HCT116 (cell line): ENCODE measurements at places on chromosomes 6 and 20. TPM values are rescaled to one million over a fixed set of nuclear protein-coding genes. Genes with fewer than 3 reads are reported as not detected.

- H3K27me3 ChIP-seq, result peaks cover 11% of the 10 kb centered on the region; the same call in 1 of the 2 replicates
- no peak overlapping the region for H3K4me3 ChIP-seq
- no peak for DNase-seq
- H3K4me1 ChIP-seq, result no peaks in the 10 kb centered on the region
Observed at GRCh38 chr20:13166011-13166410, 55.1 kb upstream of the ISM1 start.

- H3K4me1 ChIP-seq, result peaks cover 17% of the 10 kb centered on the region
- H3K27me3 ChIP-seq, result no peaks in the 10 kb centered on the region
- H3K27ac ChIP-seq, result no peak overlapping the region
Observed at GRCh38 chr20:25020345-25020744, 27.8 kb upstream of the APMAP start.

DNA sequence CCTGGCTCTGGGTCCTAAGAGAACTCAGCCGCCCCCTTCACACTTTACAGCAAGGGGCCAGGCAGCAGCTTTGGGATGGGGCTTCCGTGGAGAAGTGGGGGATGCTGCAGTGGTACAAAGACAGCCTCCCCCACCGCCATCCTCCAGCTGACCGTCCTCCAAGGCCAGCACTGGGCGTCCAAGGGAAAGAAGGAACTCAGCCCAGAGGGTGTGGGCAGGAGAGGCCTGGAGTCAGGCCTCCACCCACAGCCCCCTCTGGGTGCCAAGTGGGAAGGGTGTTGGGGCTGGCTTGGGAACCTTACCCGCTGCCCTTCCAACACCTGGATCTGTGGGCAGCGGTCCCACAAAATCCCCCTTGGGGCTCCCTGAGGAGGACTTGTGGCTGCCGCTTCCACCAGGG, 13.1 kb downstream of the STMN3 start:
- no peak for DNase-seq
- H3K4me1 ChIP-seq, result peaks cover 34% of the 10 kb centered on the region
- H3K36me3 ChIP-seq, result no peaks in the 10 kb centered on the region
- no peak overlapping the region for H3K27ac ChIP-seq

DNA sequence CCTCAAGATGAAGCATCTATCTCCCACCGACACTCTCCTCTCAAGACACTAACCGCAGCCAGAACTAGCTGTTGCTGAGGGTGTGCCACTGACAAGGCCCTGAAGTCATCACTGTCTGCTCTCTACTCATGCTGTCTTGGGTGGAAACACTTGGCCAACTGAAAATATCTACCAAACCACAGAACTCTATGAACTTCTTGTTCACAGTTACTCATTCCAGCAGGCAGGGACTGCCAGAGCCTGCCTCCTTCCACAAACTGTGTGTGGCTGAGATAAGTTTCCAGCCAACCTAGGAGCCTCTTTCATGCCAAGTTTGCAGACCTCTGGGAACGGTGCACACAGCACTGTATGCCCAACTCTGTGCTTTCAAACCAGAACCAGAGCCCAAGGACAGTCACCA, 45.5 kb upstream of the NXT1 start:
- H3K27me3 ChIP-seq, result peaks cover 48% of the 10 kb centered on the region
- H3K27ac ChIP-seq, result no peak overlapping the region
- H3K4me3 ChIP-seq, result no peak overlapping the region
- no peaks in the 10 kb centered on the region for H3K36me3 ChIP-seq

DNA sequence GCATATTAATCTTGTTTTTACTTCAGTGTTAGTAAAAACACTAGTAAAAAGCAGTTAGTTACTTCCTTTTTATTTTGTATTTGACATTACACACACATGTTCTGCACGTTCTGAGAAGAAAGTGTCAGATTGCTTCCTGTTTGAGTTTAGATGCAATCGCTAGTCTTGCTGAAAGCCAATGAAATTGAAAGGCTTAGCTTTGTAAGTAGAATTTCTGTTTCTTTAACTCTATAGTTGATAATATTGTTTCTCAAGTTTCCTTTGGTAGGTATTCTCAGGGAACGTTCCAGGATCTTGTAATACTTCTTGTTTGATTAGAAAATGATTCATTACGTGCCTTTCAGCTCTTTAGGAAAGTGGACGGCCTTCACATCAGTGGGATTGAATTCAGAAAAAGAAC, 55.0 kb downstream of the CDKAL1 start:
- no peak overlapping the region for H3K4me3 ChIP-seq
- no peaks in the 10 kb centered on the region for H3K36me3 ChIP-seq
- no peaks in the 10 kb centered on the region for H3K27me3 ChIP-seq
- DNase-seq, result no peak
- no peaks in the 10 kb centered on the region for H3K4me1 ChIP-seq

DNA sequence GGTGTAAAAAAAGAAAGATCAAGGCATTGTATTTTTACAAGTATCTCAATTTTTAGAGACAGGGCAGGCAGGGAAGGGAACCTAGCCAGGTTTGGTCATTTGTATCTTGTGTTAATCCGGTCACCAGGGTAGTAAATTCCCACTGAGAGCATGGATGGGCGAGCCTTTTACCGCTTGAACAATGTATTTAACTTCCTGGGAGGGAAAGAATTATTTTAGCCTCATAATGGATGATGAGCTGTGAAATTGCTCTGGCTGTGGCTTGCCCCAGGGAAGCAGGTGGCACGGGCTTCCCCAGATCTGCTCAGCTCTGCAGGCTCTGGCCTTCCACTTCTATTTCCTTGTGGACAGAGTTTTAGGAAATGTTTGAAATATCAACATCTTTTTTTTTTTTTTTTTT, 72.9 kb downstream of the TOX2 start:
- H3K27ac ChIP-seq, result no peak overlapping the region
- no peaks in the 10 kb centered on the region for H3K36me3 ChIP-seq
- H3K4me3 ChIP-seq, result no peak overlapping the region
- no peaks in the 10 kb centered on the region for H3K27me3 ChIP-seq
- DNase-seq, result no peak

DNA sequence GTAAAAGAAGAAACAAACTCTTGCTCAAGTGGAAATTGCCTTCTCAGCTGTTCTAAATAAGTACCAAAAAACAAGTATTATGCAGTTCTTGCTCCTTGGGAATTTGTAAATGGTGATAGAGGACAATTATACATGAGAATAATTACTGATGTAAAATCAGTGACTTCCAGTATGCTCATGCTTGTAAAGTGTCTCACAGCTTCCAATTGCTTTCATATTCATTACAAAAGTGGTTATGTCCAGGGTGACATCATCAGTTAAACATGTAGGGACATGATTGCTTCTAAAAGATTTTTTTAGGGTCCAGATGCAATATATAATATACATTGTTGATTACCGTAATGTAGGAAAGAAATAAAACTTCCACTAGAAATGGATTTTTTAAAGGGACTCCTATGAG, 122.8 kb upstream of the B3GAT2 start:
- no peaks in the 10 kb centered on the region for H3K36me3 ChIP-seq
- no peaks in the 10 kb centered on the region for H3K27me3 ChIP-seq
- no peak overlapping the region for H3K4me3 ChIP-seq
- DNase-seq, result no peak
- no peaks in the 10 kb centered on the region for H3K4me1 ChIP-seq

- no peaks in the 10 kb centered on the region for H3K4me1 ChIP-seq
- H3K27me3 ChIP-seq, result no peaks in the 10 kb centered on the region
- DNase-seq, result no peak
- H3K27ac ChIP-seq, result no peak overlapping the region
- no peaks in the 10 kb centered on the region for H3K36me3 ChIP-seq
Observed at GRCh38 chr6:74713941-74714340, 491.9 kb downstream of the COL12A1 start.

DNA sequence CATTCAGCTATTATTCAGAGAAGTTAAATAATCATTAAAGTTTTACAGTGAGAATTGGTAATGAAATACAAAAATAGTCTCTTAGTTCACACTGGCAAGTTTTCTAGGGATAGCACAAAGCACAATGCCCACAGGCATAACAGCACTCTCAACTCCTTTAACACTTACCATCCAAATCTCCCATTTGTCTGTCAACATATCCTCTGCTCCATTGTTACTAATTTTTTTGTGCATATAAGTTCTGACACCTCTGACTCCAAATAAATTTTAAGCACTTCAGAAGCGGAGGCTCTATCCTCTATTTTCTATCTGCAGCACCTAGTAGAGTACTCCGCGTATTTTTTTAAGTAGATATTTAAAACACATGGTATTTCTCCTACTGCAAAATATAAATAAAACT, 15.6 kb upstream of the RSPO3 start:
- no peaks in the 10 kb centered on the region for H3K36me3 ChIP-seq
- DNase-seq, result no peak
- no peak overlapping the region for H3K27ac ChIP-seq
- no peaks in the 10 kb centered on the region for H3K4me1 ChIP-seq
- peaks cover 41% of the 10 kb centered on the region for H3K27me3 ChIP-seq
- H3K4me3 ChIP-seq, result no peak overlapping the region

The PRPH2 gene
- not detected for total RNA-seq

The C6orf163 gene
- 1.5 TPM for total RNA-seq

The PM20D2 gene
- total RNA-seq, result 29.2 TPM

The CST2 gene
- not detected for total RNA-seq
